ENCODE measurements at places on chromosomes 13 and 19.

DNA sequence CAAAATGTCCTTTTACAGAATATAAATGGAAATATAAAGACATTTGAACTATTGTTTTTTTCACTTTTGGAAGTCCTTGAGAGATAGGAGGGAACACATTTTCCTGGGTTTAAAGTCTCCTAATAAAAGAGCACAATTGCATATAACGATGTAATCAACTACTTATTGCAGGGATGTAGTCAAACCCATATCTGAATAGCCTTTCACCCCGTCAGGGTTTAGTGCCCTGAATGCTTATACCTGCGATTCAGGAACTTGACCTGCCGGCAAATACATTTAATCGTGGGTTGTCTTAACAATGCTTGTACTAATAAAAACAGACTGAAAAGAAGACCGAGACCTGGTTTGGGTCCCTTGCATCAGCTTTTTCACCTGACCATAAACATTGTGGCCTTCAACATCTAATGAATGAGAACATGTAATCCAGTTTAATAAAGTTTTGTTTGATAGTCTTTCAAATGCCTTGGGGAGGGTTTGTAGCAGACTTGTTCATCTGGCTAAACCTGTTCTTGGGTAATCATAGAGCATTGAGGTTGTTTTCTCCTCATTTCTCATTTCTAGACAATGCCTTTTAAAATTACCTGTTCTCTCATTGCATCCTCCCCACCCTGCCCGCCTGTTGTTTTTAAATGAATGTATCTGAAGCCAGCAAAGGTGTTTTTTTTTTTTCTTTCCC lies 7.0 kb downstream of the KLF5 start:
- H3K27me3 ChIP-seq, result no peaks in the 10 kb centered on the region
- peaks cover 75% of the 10 kb centered on the region for H3K36me3 ChIP-seq
- H3K4me1 ChIP-seq, result peaks cover 73% of the 10 kb centered on the region
- peak overlapping the region; percentile 97 for H3K4me3 ChIP-seq
- peak overlapping the region; percentile 79 for H3K27ac ChIP-seq

DNA sequence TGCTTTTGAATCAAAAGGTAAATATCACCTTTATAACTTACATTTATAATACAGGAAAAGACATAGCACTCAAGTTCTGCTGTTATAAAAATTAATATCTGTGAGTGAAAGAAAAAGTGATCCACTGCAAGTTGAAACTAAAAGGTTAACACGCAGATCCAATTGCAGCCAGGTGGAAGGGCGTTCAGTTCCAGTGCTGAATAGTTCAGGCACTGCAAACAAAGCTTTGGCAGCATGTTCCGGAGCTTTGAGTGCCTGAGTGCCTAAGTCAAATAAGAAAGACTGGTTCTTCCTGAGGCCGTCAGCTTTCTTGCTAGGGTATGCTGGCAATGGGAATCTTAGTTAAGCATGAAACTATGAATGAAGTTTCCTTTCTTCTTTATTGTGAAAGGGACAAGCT lies 200.3 kb downstream of the LMO7 start:
- H3K4me3 ChIP-seq, result no peak overlapping the region
- H3K27me3 ChIP-seq, result no peaks in the 10 kb centered on the region
- H3K27ac ChIP-seq, result no peak overlapping the region
- DNase-seq, result peak; percentile 55
- no peaks in the 10 kb centered on the region for H3K4me1 ChIP-seq

DNA sequence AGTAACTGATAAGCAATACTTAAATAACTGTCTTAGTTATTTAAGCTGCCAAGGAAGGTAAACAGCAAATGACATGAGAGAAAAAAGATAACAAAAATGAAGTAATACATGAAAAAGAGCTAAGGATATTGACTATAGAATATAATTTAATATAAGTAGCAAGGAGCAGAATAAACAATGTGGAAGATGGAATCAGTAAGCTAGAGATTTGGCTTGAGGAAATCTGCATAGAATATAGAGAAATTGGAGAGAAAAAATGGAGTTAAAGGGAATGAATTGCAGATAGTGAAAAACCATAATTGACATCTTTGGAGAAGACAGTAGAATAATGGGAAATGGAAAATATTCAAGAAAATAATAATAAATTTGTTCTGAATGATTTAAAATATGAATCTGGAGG lies 127.1 kb downstream of the PDS5B start:
- H3K27ac ChIP-seq, result no peak overlapping the region
- H3K36me3 ChIP-seq, result peaks cover 36% of the 10 kb centered on the region
- no peaks in the 10 kb centered on the region for H3K4me1 ChIP-seq
- no peak for DNase-seq
- H3K27me3 ChIP-seq, result no peaks in the 10 kb centered on the region

DNA sequence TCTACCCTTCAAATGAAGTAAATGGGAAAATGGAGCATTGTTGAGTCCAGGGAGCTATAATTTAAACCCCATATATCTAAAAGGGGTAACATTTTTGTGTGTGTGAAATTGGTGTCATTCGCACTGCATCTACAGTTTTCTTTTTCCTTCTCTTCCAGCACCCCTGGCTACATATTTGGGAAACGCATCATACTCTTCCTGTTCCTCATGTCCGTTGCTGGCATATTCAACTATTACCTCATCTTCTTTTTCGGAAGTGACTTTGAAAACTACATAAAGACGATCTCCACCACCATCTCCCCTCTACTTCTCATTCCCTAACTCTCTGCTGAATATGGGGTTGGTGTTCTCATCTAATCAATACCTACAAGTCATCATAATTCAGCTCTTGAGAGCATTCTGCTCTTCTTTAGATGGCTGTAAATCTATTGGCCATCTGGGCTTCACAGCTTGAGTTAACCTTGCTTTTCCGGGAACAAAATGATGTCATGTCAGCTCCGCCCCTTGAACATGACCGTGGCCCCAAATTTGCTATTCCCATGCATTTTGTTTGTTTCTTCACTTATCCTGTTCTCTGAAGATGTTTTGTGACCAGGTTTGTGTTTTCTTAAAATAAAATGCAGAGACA lies 28.6 kb downstream of the ALOX5AP start:
- H3K27me3 ChIP-seq, result no peaks in the 10 kb centered on the region
- H3K4me3 ChIP-seq, result no peak overlapping the region
- no peaks in the 10 kb centered on the region for H3K36me3 ChIP-seq
- H3K4me1 ChIP-seq, result no peaks in the 10 kb centered on the region
- no peak overlapping the region for H3K27ac ChIP-seq
- DNase-seq, result peak; percentile 31

DNA sequence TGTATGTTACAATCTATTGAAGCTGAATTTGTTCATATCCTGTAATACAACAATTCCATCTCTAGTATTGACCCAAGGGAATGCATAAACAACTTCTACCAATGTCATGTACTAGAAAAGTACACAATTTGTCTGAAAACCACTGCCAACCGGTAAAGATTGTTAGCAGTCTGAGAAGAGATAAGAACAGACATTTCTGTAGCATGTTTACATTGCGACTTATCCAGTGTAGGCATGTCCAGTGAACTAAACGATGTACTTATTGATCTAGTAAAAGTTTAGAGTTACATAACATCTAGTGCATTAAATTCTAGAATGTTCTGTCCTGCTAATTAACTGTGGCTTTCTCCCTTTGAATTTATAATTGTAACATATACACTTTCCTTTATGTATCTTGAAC lies 425.9 kb downstream of the SLITRK6 start:
- no peaks in the 10 kb centered on the region for H3K36me3 ChIP-seq
- DNase-seq, result peak; percentile 36
- no peak overlapping the region for H3K27ac ChIP-seq
- peaks cover 12% of the 10 kb centered on the region for H3K4me1 ChIP-seq

DNA sequence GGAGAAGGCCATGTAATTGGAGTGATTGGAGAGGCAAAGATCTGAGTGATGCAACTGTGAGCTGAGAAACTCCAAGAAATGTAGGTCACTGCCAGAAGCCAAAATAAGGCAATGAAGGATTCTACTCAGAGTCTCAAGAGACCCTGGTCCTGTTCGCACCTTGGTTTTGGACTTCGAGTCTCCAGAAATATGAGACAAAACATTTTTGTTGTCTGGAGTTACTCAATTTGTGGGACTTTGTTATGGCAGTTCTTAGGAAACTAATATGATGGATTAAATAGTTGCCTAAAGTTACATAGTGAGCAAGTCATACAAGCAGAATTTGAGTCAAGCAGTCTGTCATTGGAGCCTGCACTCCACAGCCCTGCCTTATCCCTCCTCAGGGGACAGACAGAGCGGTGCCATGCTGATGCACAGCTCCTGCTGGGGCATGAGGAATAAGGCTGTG lies 104.2 kb downstream of the ITGBL1 start:
- H3K36me3 ChIP-seq, result no peaks in the 10 kb centered on the region
- H3K4me1 ChIP-seq, result peaks cover 5% of the 10 kb centered on the region
- DNase-seq, result no peak

- DNase-seq, result no peak
- no peaks in the 10 kb centered on the region for H3K36me3 ChIP-seq
- no peaks in the 10 kb centered on the region for H3K4me1 ChIP-seq
- H3K4me3 ChIP-seq, result no peak overlapping the region
Observed at GRCh38 chr13:37087486-37087885, 18.0 kb downstream of the CSNK1A1L start.

DNA sequence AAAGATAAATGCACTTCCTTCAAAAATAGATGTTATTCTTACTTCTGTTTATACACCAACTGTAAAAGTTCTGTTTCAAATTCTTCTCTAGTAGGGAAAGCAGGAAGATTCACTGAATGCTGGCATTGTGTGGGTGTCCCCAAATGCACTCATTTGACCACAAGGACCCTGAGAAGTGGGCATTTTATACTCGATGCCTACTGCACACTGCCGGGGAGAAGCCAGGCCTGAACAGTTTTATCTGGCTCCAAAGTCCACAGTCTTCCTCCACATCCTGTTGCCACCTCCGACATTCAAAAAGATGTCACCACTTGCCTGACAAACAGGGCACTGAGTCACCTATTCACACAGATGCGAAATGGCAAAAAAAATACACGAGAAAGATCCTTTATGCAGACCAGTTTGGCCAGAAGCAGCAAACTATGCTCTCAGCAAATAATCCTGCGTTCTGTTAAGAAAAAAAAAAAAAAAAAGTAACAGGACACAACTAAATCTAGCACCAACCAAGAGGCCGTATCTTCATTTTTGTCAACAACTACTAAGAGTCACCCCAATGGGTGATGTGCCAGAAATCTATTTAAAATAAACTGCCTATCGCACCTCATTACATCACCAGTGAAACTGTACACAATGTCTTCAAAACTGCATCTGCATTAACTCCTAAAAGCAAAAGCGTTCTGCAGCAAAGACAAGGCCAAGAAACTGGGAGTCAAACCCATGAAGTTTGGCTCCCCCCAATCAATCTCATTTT lies 6.2 kb downstream of the ZC3H4 start:
- peak overlapping the region; percentile 99 for H3K27ac ChIP-seq
- no peaks in the 10 kb centered on the region for H3K27me3 ChIP-seq
- DNase-seq, result peak; percentile 78
- no peaks in the 10 kb centered on the region for H3K36me3 ChIP-seq
- H3K4me3 ChIP-seq, result peak overlapping the region; percentile 93

GRCh38 chr19:36850559-36851442 lies at the start of gene ZNF345:
TSS of gene ZNF345 (plus strand) at chr19:36850876. CDS start at chr19:36876831, 25,955 bp downstream.
- DNase-seq, result peak; percentile 72
- H3K4me3 ChIP-seq, result peak within 1 kb of the TSS; percentile 84
- H3K36me3 ChIP-seq, result no peaks in the 10 kb centered on the region
- H3K27ac ChIP-seq, result no peak within 1 kb of the TSS
- no peaks in the 10 kb centered on the region for H3K27me3 ChIP-seq

DNA sequence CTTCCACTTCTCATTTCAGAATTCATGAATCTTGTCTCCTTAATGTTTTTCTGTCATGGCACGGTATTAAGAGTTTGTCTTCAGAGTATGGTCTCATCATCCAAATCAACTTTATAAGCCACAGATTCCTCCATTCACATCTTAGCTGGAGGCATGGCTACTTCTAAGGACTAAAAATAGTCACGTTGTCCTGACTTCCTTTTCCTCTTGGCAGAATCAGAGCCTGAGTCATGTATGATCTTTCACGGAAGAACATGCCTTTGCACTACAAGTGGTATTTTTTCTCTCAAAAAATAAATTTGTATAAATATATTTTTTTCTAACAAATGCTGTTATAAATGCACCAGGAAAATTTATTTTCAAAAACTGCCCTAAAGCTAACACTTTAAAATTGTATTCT lies 71.4 kb downstream of the ALOX5AP start:
- no peaks in the 10 kb centered on the region for H3K36me3 ChIP-seq
- no peaks in the 10 kb centered on the region for H3K27me3 ChIP-seq
- no peak overlapping the region for H3K27ac ChIP-seq
- H3K4me3 ChIP-seq, result no peak overlapping the region
- peak; percentile 68 for DNase-seq

DNA sequence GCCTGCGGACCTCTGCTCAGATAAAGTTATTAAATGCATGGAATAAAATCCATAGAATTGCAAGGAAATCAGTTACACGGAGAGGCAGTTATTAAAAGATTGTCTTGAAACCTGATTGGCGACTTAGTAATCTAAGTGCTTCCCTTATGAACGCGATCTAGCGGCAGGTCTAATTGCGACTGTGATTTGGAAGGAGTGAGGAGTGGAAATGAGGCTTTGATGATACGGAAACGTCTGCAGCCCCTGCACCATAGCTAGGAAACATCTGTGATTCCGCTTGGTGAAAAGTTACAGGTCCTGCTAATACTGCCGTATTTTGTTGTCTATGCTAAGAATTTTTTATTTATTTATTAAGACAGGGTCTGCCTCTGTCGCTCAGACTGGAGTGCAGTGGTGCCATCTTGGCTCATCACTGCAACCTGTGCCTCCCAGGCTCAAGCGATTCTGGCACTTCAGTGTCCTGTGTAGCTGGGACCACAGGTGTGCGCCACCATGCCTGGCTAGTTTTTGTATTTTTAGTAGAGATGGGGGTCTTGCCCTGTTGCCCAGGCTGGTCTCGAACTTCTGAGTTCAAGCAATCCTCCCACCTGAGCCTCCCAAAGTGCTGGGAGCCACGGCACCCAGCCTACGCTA lies 887 bp downstream of the NDUFS7 start:
- H3K27me3 ChIP-seq, result no peaks in the 10 kb centered on the region
- no peak for DNase-seq
- H3K4me1 ChIP-seq, result no peaks in the 10 kb centered on the region
- peaks cover 5% of the 10 kb centered on the region for H3K36me3 ChIP-seq
- peak overlapping the region; percentile 99 for H3K4me3 ChIP-seq

- no peak overlapping the region for H3K4me3 ChIP-seq
- H3K27me3 ChIP-seq, result no peaks in the 10 kb centered on the region
- H3K36me3 ChIP-seq, result no peaks in the 10 kb centered on the region
- H3K4me1 ChIP-seq, result no peaks in the 10 kb centered on the region
- no peak overlapping the region for H3K27ac ChIP-seq
- no peak for DNase-seq
Observed at GRCh38 chr19:40205760-40206159, 12.4 kb downstream of the TTC9B start.

All from PC-3 (cell line).